ENCODE measurements at places on chromosomes 7 and 10.

DNA sequence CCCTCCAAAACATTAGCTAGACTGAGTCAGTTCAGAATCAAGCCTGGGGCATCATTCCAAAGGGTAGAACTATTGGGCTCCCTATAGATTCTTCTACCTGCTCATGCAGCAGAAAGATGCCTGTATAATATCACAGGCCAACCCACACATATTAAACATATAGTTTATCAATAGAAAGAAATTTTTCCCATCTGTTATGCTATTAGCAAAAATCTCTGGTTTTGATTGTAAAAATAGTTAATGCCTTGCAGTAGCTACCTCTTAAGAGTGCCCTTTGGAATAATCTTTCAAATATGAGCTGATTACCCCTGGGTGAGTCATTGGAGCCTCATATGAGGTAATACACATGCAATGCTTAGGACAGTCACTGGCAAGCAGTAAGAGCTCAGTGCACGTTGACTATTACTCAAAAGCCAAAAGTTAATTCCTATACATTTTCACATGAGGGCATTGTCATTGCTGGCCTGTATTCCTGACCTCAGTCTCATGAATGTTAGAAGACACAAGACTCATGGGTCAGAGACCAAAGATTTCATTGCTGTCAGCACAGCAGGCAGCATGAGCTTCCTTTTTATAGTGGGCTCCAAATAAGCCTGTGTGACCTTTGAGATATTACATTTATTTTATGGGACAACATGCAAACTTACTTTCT is 180.0 kb downstream of the FGFR2 start:
- no peak for DNase-seq

- DNase-seq: no peak
Measured at GRCh38 chr10:91617072-91617609, 15.7 kb downstream of the PPP1R3C start.

DNA sequence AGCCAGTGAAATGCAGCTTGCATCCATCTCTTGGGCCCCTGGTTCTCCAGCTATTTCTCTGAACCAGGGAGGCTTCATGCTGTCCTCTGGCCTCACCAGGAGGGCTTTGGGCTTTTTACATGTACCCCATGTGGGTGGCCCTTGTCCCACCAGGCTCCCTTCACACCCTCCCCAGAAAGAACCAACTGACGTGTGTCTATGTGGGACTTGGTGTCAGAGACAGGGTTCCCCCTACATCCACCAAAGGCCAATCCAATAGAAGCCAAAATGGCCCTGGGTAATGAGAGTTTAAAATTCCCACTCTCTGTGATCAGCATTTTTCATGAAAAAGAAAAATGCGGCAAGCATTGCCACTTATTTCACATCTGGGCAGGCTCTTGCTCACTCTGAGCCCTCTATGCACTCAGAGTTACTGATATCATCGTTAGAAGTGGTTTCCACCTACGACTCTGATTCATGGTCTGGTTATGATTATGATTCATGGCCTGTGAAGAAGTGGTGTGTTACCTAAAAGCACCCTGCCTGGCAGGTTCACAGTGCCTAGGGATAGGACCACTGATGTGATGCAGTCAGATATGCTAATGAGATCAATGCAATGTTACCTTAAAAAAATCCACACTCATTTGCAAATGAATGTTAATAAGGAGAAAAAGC is 133.5 kb downstream of the BUB3 start:
- DNase-seq: no peak

GRCh38 chr10:12949248-12949647 is 52.3 kb downstream of the CCDC3 start:
- DNase-seq: no peak

GRCh38 chr10:59133841-59134593 is 42.4 kb upstream of the PHYHIPL start:
- no peak for DNase-seq

DNA sequence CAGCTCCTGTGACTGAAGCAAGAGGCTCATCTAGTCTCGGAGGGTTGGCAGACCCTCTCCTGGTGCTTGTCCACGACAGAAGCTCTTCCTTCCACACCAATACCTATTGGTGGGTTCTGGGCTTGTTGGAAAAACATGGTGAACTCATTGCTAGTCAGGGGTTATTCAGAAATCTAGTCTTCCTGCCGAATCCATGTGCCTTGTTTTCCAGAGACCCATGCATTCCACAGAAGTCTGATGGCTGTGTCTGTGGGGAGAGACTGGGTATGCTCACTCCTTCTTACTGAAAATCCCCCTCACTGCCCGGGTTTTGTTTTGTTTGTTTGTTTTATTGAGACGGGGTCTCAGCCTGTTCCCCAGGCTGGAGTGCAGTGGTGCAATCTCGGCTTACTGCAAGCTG is 138.3 kb downstream of the DNAJB6 start:
- DNase-seq: no peak

DNA sequence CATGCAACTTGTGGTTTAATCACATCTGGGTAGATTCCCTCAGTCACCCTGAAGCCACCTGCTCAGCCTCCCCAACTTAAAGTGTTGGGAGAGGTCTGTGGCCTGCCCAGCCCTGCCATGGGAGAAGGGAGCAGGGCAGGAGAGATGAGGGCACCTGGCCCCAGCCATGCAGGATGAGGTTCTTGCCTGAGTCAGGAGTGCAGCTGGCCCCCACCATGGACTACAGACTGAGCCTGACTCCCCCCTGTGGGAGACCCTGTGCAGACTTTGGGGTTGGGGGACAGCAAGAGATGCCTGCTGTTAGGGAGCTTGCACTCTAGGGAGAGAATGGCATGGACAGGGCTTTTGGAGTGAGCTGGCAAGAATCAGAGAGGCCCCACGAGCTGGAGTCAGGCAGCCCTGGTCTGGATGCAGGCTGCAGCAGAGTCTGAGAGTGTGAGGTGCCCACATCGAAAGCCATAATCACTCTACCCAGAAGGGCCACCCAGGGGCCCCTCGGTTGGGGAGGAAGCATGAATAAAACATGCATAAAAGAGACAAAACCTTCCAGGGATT is 34.7 kb upstream of the DPYSL4 start:
- no peak for DNase-seq

GRCh38 chr7:8133188-8133848 is 128.6 kb downstream of the ICA1 start:
- DNase-seq: no peak

DNA sequence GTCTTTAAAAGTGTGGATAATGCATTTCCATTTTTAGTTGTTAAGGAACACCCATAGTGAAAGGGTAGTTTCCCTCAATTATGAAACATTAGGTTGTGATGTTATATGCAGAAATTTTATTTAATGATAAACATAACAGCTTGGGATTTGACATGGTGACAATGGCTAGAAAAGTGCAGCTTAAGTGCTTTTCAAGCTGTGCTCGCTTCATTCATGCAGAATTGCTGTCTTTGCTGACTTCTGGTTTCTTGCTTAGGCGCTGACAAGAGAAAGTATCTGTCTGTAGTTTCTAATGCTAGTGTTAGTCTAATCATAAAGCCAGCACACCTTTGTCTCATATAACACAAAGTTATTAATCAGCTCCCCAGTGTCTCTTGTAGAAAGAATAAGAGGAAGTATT is 170.0 kb downstream of the ARL5B start:
- no peak for DNase-seq

- no peak for DNase-seq
Measured at GRCh38 chr7:27189997-27190748, 5.1 kb upstream of the HOXA11 start.

All from GM18507 (cell line).